ENCODE measurements at places on chromosomes 1 and 21.
A peak's percentile ranks its signal among the peaks of the same experiment; 100 is the strongest.

DNA sequence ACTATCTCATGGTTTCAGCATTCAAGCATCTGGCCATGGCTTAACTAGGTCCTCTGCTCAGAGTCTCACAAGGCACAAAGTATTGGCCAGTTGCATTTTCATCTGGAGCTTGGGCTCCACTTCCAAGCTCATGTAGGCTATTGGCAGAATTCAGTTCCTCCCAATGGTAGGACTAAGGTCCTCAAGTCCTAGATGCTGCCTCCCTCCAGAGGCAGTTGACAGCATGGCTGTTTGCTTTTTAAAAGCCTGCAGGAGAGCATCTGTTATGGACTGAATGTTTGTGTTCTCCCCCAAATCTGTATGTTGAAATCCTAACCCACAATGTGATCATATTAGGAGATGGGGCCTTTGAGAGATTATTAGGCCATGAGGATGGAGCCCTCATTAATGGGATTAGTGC lies 38.0 kb upstream of the HLX start:
- no peak for DNase-seq

DNA sequence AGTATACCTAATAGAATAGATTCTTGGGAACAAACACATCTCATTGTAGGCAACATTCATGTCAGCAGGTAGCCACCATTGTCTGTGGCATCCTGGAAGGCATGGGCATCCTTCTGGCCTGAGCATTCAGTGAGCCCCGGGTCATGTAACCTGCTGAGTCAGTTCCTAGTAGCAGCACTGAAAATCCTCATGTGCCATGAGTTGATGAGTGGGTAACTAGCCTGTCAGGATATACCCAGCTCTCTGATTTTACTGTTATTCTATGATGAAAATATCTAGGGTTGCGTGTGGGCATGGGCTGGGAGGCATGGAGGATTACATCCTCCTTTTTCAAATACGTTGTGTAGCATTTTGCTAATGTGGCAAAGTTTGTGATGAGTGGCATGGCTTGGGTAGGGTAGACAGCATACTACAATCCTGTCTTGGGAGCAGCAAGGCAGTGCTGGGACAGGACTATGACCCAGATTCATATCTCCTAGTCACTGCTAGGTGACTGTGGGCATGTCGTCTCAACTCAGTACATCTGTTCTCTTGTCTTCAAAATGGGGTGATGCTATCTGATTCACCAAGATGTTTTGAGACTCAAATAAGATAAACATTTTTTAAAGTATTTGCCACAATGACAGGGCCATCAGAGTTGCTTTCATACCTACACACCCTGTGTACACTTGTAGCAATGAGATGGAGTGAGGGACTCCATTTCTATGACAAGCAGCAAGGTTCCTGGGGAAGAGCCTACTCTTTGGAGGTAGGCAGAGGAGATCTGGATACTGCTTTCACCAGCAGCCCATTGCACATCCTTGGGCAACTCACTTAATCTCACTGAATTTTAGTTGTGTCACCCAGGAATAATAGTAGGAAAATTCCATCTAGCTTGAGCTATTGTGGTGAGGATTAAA lies 62.5 kb downstream of the CD58 start:
- no peak for DNase-seq

GRCh38 chr1:161082996-161083747 lies 6.2 kb downstream of the NECTIN4 start:
- no peak for DNase-seq

DNA sequence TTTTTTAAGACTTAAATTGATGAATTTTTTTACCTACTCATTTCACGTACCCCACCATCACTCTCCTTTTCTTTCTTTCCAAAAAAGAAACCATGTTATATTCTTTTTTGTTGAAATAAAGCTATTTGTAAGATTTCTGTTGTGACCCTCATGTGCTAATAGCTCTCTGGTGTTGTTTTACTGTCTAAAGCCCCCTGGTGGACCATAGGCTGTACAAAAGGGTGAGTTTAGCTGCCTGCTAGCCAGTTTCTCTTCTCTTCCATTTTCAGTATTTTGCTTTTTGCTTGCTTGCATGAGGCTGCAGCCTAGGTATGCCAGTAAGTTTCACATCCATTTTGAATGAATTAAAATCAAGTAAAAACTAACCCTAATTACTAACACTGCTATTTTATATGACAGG lies 15.6 kb upstream of the VAMP3 start:
- no peak for DNase-seq

DNA sequence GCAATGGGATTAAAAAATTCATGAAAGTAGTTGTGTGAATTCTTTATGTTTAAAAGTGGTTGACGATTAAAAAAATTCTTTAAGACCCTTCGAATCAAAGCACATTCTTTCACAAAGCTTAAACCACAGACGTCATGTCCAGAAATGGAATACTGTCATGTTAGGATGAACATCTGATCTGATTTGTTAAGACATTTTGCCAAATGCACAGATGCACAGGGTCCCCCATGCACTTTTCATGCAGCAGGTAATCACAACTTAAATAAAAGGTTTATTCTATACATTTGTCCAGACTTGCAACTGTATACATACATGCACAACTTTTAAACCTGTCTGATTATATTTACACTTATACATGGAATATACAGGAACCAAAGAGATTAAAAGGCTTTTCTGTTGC lies 103.3 kb downstream of the NRIP1 start:
- no peak for DNase-seq

DNA sequence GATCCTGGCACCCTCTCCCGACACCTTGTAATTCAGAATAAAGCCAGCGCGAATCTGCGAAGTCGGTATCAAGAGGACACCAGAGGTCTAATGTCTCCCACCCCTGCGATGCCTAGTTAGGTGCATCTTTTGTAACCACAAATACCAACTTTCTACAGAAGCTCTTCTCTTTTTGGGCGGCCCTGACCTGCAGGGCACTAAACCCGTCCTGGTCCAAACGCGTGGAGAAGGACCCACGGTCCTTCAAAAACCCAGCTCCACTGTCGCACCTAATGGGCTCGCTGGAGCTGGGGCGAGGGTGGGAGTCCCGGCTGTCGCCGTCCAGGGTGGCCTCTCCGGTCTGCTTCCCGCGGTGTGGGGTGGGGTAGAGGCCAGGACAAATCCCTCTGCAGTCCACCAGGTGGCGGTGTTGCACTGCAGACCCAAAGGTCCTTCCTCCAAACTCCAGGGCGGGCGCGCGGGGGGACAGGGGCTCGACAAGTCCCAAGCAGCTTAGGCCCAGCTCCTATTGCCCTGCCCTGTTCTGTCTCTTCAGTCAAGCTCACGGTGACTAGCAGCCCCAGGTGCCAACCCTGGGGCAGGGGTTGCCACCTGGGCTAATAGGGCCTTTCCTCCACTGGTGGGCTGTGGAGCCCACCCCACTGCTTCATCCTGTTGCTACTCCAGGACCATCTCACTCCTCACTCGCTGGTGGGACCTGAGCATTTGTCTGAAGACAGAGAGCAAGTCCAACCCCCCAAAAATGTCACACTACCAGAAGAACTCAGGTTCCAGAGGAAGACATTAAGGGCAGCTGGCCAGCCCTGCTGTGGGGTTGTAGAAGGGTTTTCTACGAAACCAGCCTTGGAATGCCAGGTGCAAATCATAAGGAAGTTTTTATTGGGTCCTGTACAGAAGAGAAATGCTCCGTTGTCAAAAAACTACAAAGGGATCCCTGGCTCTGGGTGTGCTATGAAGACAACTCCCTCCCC lies 2.8 kb downstream of the HES3 start:
- peak; percentile 81 for DNase-seq

All from activated naive CD4-positive, alpha-beta T cell treated with anti-CD3 and anti-CD28 coated beads, Interleukin-2, amount 50 U/mL, for 16 hours (primary cell).